ENCODE measurements at places on chromosomes 4 and X.

DNA sequence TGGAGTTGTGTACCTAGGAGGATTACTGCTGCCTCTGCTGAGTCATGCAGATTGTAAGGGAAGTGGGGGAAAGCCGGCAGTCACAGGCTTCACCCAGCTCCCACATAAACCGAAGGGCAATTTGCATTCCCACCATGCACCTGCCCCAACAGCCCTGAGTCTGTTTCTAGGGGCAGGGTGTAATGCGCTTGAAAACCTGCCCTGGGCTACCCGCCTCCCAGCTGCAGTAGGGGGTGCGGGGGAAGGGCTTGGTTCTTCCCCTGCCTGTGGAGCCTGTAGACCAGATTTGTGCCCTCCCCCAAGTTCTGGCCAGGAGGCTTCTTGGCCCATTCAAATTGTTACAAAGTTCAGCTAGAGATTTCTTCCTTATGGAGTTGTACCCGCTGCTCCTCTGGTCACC, 269.2 kb upstream of the DDX53 start:
- no peak for DNase-seq

GRCh38 chrX:119009071-119009470, 34.7 kb downstream of the LONRF3 start:
- DNase-seq: no peak

DNA sequence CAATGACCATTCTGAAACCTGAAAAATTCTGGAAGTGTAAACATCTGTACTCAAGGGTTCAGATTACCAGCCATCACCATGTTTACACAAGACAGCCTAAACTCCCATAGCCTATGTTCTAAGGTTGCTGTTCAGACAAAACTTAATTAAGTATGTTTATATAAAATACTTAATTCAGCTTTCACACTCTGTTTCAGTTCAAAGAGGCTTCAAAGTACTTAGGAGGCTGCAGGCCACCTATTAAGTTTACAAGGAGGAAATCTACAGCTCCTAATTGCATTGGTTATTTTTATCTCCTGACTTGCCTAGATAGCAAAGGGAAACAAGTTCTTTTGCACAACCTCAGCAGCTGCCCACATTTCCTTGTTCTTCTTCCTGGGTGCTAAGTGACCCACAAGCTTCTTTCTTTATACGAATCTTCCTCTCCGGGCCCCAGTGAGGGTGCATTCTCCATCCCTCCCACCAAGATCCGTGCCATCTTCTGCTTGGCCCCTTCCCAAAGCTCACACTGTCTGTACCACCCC, 2.0 kb downstream of the GAK start:
- no peak for DNase-seq

GRCh38 chr4:103397541-103397940, 199.4 kb upstream of the CENPE start:
- DNase-seq: no peak
